ENCODE measurements at places on chromosomes 16 and 17.
A peak's percentile ranks its signal among the peaks of the same experiment; 100 is the strongest.

GRCh38 chr16:87822108-87822970 lies 47.0 kb downstream of the SLC7A5 start:
- no peak for DNase-seq

DNA sequence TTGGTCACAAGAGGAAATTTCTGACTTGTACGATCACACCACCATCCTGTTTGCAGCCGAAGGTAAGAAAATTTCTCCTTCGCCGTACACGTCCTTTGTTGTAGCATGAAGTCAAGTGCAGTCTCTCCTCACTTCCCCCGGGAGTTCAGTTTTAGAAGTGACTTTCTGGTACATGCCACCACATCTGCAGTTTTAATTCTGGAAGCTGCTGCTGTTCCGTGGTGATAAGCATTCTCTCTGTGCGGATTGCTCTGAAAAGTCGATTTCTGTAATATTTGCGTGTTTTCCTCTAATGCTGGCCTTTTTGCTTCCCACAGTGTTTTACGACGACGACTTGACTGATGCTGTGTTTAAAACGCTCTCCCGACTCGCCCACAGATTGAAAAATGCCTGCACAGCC lies 20.6 kb downstream of the METTL22 start:
- DNase-seq, result no peak

GRCh38 chr17:45346216-45347015 lies 29.6 kb upstream of the MAP3K14 start:
- no peak for DNase-seq

DNA sequence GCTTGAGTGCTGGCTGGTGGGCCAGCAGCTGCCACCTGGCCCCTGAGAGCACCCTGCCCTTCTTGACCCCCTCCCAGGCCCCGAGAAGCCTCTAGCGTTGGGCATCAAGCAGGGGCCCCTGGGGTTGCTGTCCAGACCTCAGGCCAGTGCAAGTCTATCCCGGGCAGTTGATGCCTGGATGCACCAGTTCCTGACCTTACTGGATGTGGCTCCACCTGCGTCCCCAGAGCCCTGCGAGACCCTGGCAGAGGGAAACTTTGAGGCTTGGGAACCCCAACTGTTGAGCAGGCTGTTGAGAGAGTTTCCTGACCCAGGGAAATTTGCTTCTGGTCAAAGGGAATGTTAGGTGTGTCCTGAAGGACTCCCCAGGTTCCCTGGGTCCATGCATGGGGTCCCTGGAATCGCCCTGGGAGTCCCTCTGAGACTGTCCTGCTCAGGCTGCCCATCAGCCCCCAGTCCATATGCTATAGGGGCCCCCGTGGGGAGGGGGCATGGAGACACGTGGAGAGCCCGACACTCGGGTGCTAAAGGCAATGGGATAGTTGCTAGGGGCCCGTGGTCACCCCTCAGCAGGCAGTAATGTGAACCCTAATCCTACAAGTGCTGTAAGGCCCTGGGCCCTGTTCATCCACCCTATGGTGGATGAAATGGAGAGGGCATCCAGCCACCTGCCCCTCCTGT lies 46.4 kb downstream of the RAB11FIP4 start:
- no peak for DNase-seq

GRCh38 chr16:4506450-4506849 lies 30.3 kb downstream of the HMOX2 start:
- DNase-seq, result peak; percentile 78

DNA sequence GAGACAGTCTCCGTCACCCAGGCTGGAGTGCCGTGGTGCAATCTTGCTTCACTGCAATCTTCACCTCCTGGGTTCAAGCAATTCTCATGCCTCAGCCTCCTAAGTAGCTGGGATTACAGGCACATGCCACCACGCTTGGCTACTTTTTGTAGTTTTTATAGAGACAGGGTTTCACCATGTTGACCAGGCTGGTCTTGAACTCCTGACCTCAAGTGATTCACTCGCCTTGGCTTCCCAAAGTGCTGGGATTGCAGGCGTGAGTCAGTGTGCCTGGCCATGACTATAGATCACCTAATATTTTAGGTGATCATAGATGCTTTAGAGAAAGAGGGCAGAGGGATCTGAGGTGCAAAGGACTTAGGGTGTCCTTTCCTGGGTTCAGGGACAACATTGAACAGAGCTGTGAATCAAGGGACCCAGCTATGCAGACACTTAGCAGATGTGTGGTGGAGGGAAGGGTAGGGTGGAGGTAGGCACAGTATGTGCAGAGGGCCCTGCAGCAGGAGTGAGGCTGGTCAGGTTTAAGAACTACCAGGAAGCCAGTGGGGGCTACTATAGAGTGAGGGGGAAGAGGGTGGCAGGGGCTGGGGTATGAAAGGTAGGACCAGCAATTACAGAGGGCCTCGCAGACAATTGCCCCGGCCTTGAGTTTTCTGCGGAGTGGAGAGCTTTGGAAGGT lies 116.5 kb downstream of the CMIP start:
- no peak for DNase-seq
